ENCODE measurements at places on chromosomes 11 and 22.

- no peak for DNase-seq
Observed at GRCh38 chr11:121793291-121793690, 322.7 kb downstream of the BLID start.

DNA sequence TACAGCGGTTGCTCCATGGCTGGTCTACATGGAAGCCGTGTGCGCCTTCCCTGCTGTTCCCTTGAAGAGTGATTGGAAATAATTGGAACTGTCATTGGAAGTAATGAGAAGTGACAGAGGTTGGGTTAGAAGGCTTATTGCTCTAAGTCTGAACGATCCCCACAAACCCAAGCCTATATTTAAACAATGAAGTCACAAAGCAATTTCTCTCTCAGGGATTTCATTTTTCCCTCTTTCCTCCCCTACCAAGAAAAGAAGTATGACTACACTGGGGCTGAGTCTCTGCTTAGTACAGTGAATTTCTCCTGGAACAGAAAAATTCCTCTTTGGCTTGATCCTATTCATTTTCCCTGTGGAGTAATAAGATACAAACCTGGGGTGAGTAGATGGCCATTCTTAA is 7.8 kb downstream of the CLMP start:
- no peak for DNase-seq

GRCh38 chr22:35930933-35931332 is 97.7 kb downstream of the RBFOX2 start:
- no peak for DNase-seq

- DNase-seq = no peak
Observed at GRCh38 chr11:113556036-113556435, 80.8 kb upstream of the DRD2 start.

DNA sequence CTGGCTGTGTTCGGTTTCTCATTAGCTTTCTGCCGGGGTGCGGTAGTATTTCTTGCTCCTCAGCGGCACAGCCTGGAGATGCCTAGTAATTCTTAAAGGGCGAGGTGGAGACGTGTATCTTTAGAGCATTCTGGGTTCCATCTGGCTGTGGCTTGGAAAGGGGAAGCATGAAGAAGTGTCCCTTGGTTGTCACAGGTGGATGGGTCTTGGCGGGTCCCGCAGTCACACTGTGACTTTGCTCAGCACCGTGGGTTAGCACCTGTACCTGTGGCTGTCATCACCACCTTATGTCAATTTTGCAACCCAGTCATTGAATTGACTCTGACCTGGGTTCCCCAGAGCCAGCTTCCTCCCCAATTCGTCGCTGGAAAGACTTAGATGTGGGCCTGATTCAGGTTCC is 57.6 kb downstream of the MIAT start:
- no peak for DNase-seq

- no peak for DNase-seq
Observed at GRCh38 chr11:108985236-108985944, 320.5 kb downstream of the DDX10 start.

- DNase-seq = no peak
Observed at GRCh38 chr11:61730240-61730994, 22.0 kb upstream of the MYRF start.

- no peak for DNase-seq
Observed at GRCh38 chr11:8756201-8756600, 73.6 kb downstream of the RPL27A start.

- DNase-seq = no peak
Observed at GRCh38 chr11:83249445-83249844, 36.7 kb downstream of the CCDC90B start.

DNA sequence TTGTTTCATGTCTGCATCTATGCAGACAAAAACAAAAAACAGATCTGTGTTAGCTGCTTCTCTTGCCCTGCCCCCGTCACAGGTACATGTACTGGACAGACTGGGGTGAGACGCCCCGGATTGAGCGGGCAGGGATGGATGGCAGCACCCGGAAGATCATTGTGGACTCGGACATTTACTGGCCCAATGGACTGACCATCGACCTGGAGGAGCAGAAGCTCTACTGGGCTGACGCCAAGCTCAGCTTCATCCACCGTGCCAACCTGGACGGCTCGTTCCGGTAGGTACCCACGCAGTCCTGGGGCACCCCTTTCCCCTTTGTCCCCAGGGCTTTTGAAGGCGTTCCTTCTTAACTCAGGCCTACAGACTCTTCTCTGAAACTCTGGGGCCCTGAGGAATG is 45.2 kb downstream of the LRP5 start:
- DNase-seq = no peak

GRCh38 chr11:65552388-65552951 is 5.7 kb downstream of the LTBP3 start:
- no peak for DNase-seq

DNA sequence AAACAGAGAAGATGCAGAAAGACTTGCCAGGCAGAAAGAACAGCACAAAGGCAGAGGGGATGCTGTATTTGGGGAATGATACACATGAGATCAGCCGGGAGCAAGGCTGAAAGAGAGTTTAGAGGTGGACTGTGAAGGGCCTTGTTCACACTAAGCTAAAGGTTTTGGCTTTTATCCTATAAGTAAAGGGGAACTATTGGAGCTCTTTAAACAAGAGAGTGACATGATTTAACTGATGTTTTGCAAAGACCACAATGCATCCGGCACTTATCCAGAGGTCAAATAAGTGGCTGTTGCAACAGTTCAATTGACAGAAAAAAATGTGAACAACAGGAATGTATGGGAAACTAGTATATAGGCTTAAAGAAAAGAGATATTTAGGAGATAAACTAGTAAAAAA is 64.7 kb upstream of the RRAS2 start:
- no peak for DNase-seq

- DNase-seq = no peak
Observed at GRCh38 chr22:29587938-29588699, 7.2 kb upstream of the NIPSNAP1 start.

- DNase-seq = no peak
Observed at GRCh38 chr11:20357150-20357549, 6.4 kb upstream of the HTATIP2 start.

GRCh38 chr11:118230088-118230487 is 5.3 kb upstream of the JAML start:
- peak; percentile 78 for DNase-seq

GRCh38 chr22:19081351-19081750 is 40.9 kb downstream of the DGCR2 start:
- DNase-seq = no peak

DNA sequence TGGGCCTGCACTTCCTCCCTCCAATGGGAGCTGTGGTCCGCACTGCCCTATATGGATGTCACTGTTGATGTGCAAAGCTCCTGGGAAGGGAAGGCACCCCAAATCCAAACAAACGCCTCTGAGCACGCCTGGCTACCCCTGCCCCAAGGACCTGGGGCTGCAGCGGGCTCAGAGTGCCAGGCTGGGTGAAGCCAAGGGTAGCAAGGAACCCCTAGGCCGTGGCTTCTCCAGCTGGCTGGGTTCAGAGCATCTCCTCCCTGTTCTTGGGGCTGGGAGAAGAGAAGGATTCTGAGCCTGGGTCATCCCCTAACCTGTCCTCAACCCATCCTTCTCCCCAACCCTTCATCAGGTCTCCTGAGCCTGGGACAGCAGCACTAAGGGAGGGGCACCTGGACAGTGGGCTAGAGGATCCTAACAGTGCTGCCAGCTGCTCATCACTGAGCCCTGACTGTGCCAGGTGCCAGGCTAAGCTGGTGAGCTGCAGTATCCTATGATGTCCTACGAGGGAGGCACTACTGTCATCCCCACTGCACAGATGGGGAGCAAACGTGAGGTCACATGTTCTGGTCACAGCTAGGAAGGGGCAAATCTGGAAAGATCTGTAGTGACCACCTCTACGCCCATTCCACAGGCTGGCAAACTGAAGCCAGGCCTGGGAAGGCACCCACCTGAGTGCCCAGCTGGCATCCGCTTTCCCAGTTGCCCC is 3.0 kb downstream of the SSTR3 start:
- DNase-seq = no peak

DNA sequence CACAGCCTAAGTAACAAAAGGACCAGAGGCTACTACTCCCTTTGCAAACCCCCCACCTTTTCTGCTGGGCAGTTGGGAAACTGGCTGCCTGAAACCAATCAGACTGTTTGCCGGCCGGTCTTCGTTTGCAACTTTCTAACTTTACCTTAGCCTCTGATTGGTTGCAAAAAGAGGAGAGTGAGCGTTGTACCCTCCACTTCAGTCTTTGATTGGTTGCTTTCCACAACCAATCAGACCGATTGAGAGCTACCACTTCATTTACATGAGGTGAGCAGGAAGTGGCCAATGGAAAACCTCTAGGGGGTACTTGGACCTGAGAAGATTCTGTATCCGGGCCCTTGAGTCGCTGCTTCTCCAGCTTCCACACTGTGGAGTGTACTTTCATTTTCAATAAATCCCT is 18.8 kb upstream of the CLNS1A start:
- no peak for DNase-seq

DNA sequence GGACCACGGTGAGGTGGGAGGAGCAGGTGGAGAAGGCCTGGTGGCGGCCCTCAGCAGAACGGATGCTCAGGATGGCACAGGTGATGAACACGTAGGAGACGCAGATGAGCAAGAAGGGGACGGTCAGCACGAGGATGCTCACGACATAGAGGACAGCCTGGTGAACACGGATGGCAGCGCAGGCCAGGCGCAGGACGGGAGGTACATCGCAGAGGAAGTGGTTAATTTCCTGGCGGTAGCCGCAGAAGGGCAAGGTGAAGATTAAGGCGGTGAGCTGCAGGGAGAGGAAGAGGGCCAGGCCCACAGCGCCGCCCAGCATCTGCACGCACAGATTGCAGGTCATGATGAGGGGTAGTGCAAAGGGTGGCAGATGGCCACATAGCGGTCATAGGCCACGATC is 24.0 kb upstream of the OR10W1 start:
- DNase-seq = no peak

DNA sequence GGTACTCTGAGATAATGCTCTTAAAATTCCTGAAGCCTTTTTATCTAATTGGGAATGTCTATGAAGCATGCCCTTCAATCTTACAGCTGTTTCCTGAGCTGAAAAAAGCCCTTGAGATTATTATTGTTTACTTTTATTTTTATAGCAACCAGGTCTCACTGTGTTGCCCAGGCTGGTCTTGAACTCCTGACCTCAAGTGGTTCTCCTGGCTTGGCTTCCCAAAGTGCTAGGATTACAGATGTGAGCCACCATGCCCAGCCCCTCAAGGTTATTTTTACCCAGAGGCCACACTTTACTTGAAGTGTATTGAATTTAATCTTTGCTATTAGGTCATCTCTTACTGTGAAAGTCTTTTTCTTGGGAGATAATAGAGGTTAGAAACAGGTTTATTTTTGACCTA is 7.0 kb upstream of the SWAP70 start:
- DNase-seq = no peak

- no peak for DNase-seq
Observed at GRCh38 chr11:107915229-107915628, 13.0 kb upstream of the RAB39A start.

DNA sequence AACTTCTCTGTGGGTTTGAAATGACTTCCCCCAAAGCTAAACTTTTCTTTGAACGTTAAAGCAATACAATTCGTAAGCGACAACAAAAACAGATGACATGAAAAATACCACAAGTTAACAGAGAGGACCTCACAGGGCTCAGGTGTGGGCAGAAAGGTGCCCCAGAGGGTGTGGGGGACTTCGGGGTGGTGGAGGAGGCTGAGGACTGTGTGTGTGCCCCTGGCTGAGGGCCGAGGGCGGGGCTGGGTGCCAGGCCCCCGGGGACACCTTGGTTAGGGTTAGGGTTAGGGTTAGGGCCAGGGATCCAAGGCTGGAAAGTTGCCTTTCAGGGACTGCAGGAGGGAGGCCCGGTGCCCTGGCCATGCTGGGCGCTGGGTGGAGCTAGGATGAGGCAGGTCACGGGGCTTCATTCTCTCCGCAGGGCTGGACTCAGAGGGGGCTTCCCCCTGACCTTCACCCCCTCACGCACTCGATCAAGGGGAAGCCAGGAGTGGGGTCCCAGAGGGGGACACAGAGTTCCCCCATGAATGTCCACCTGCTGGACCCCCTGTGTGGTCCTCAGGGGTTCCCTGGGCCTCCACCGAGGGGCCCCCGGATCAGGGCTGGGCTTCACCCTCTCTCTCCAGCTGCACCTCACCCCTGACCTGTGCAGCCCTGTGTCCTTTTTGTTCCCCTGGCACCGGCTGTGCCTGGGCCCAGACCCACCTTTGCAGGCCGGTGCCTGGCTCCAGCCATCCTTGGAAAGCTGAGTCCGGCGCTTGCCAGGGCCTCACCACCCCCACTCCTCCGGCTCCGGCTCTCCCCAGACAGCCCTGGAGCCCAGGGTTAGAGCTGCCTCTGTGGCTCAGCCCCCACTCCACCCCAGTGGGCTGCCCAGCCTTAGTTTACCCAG is 7.0 kb downstream of the TNNI2 start:
- DNase-seq = peak; percentile 60

Data from CD4-positive, alpha-beta T cell treated with Interleukin-4 for 1 hour (primary cell).